ENCODE measurements at places on chromosomes 6 and 20. TPM values are rescaled to one million over a fixed set of nuclear protein-coding genes. Genes with fewer than 3 reads are reported as not detected.

DNA sequence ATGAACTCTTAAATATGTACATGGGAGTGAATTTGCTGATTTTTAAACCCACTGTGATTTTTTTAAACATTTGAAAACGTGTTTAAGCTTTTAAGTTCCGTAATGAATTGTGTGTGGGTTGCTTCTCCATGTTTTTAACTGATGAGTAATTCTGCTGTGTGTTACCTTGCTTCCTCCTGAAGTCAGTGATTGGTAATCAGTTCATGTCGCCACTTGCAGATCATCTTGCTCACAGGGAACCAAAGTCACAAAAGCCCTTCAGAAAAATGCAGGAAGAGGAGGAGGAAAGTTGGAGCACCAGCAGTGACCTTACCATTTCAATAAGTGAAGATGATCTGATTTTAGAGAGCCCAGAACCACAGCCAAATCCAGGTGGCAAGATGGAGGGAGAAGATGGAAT lies 36.7 kb downstream of the KIZ start:
- H3K27ac ChIP-seq = no peak overlapping the region
- H3K27me3 ChIP-seq = no peaks in the 10 kb centered on the region
- no peak for DNase-seq
- H3K4me3 ChIP-seq = no peak overlapping the region

GRCh38 chr6:90368601-90369000 lies 72.0 kb upstream of the BACH2 start:
- no peak overlapping the region for H3K27ac ChIP-seq
- H3K27me3 ChIP-seq = no peaks in the 10 kb centered on the region
- DNase-seq = no peak
- no peak overlapping the region for H3K4me3 ChIP-seq

DNA sequence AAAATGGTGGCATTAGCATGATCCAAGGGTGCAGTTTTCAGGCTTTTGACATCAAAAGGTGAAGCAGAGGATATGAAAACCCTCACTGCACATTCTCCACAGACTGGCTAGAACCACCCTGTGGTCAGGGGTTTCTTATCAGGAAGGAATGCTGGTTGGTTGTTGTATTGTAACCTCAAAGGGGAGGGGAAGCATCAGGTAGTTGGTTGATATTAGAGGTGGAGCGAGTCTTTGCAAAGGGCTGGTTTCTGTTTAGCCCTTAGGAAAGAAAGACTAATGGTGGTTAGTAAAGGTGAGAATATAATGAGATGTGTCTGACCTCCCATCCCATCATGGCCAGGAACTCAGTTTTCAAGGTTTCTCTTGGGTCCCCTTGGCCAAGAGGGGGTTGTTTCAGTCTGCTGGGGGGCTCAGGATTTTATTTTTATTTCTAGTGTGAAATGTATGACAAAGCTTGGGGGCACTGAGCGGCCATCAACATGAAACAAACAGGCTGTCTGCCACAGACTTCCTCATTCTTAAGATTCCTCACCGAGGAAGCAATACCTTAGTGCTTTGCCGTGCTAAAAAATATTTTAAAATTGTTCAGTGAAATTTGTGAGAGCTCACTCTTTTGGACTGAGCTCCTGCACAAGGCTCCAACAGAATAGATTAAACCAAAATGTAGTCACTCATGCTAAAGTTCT lies 47.5 kb upstream of the PROKR2 start:
- no peaks in the 10 kb centered on the region for H3K36me3 ChIP-seq
- no peak overlapping the region for H3K4me3 ChIP-seq
- no peaks in the 10 kb centered on the region for H3K27me3 ChIP-seq
- no peak overlapping the region for H3K27ac ChIP-seq

GRCh38 chr6:157747370-157747769 lies 75.7 kb upstream of the SNX9 start:
- no peaks in the 10 kb centered on the region for H3K4me1 ChIP-seq
- no peak overlapping the region for H3K27ac ChIP-seq
- no peak overlapping the region for H3K4me3 ChIP-seq
- H3K36me3 ChIP-seq = no peaks in the 10 kb centered on the region

DNA sequence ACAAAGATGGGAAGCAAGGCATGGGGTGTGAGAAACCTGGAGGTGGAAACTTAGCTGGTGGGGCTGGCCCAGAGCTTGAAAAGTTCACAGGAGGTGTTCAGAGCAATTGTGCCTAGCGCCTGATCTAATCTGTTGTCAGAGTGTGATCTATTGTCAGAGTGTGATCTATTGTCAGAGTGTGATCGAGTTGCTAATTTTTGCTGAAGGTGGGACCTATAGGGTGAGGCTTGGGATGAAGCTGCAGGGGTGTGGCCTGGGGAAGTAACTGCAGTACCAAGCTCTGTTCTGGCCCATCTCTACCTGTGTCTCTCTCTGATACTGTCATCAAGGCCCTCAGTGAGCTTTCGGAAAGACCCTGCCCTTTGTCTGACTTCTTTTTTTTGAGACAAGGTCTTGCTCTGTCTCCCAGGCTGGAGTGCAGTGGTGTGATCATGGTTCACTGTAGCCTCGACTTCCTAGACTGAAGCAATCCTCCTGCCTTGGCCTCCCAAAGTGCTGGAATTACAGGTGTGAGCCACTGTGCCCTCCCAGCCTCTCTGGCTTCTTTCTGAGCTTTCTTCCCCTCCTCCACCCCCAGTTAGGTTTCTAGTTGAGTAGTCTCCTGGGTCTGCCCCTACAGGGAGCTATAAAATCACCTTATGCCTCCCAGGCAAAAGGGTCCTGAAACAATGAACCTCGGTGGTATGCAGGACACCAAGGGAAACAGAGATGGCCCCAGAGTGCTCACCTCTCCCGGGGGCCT lies 150.8 kb upstream of the RNF24 start:
- H3K4me3 ChIP-seq = no peak overlapping the region
- no peak overlapping the region for H3K27ac ChIP-seq
- H3K4me1 ChIP-seq = peaks cover 7% of the 10 kb centered on the region
- no peak for DNase-seq
- H3K27me3 ChIP-seq = no peaks in the 10 kb centered on the region

DNA sequence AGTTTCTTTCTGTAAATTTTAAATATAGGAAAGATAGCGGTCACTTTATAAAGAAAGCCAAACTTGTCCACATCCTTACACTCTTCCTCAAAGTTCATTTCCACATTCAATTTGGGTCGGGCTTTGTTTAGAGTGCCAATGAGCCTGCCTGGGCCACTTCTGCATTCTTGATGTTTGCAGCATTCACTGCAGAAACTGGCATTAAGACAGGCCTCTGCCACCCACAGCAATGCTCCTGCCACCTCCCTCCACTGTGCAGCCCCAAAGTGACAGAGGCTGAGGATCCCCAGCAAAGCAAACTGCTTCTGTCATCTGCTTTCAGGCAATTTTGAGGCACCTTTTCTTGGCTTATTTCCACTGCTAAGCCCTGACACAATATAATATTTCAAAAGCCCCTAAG lies 61.2 kb downstream of the TNFAIP3 start:
- DNase-seq = no peak
- no peaks in the 10 kb centered on the region for H3K27me3 ChIP-seq
- no peaks in the 10 kb centered on the region for H3K36me3 ChIP-seq
- H3K4me3 ChIP-seq = no peak overlapping the region
- no peak overlapping the region for H3K27ac ChIP-seq

- DNase-seq = no peak
- no peaks in the 10 kb centered on the region for H3K36me3 ChIP-seq
- no peaks in the 10 kb centered on the region for H3K4me1 ChIP-seq
- H3K27ac ChIP-seq = no peak overlapping the region
These were observed 173.7 kb downstream of the MBOAT1 start for GRCh38 chr6:20038410-20039204.

- peak; percentile 49 for DNase-seq
- no peaks in the 10 kb centered on the region for H3K27me3 ChIP-seq
- H3K4me1 ChIP-seq = peaks cover 6% of the 10 kb centered on the region
- H3K27ac ChIP-seq = no peak overlapping the region
These were observed 22.7 kb upstream of the NTSR1 start for GRCh38 chr20:62685781-62686555.

DNA sequence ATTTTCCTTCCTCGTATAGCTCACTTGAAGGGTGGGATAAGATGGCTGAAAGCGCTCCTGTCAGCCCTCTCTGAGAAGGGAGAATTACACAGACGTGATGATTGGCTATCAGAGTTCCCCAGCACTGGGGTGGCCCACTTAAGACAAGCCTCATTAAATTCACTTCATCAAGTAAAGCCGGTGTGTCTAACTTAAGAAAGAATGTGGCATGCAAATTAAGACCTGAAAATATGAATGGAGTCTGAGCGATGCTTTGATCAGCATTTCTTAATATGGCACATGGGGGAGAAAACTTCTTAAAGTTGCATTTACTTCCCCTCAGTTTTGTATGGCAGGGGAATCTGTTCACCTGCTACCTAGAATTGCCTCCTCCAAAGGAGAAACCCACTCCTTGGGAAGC lies 369.3 kb downstream of the FARS2 start:
- no peak for DNase-seq
- no peak overlapping the region for H3K4me3 ChIP-seq
- H3K4me1 ChIP-seq = no peaks in the 10 kb centered on the region

The SLC18B1 gene
- total RNA-seq = 11.1 TPM

DNA sequence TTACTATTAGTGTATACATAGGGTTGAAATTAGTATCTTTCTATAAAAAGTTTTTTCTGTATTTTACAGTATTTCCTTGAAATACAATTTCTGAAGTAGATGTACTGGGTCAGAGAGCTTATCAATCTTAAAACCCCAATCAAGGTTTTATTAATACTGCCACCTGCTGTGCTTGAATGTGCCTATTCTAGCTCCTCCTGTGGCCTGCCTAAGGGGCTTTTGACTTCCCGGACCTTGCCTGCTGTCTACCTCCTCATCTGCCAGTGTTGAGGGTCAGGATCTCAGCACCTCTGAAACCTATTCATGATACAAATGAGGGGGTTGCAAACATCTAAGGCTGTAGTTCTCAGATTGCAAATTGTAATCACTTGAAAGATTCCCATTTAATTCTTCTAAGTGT lies 9.2 kb downstream of the PACRG start:
- H3K27me3 ChIP-seq = no peaks in the 10 kb centered on the region
- no peak overlapping the region for H3K27ac ChIP-seq

The PGBD1 gene
- total RNA-seq = 2.0 TPM

The PRDM13 gene
- not detected for total RNA-seq

The RAET1G gene
- not detected for total RNA-seq

GRCh38 chr20:49569411-49570115 lies 1.6 kb upstream of the PTGIS start:
- H3K4me1 ChIP-seq = no peaks in the 10 kb centered on the region
- peaks cover 18% of the 10 kb centered on the region for H3K27me3 ChIP-seq
- no peak overlapping the region for H3K27ac ChIP-seq
- no peaks in the 10 kb centered on the region for H3K36me3 ChIP-seq
- H3K4me3 ChIP-seq = no peak overlapping the region

The ZBTB9 gene
- 4.8 TPM for total RNA-seq

- no peaks in the 10 kb centered on the region for H3K27me3 ChIP-seq
- DNase-seq = no peak
- H3K36me3 ChIP-seq = no peaks in the 10 kb centered on the region
- H3K4me3 ChIP-seq = no peak overlapping the region
- H3K27ac ChIP-seq = no peak overlapping the region
These were observed 82.9 kb upstream of the TSHZ2 start for GRCh38 chr20:52889225-52889624.

DNA sequence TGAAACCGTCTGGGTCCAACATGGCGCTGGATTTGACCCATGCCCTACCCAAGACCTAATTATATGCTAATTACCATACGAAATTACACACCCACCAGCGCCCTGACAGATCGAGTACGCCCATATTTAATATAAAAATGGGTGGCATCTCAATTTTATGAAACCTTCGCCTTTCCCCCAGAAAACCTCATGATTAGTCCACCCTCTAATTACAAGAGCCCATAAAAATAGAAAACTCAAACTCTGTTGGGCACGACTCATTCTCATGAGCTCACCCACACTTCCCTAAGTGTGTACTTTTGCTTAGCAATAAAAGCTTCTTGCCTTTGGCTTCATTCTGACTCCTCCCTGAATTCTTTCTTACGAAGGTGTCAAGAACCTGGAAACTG lies 136.4 kb downstream of the OR2B2 start:
- peak; percentile 53 for DNase-seq
- no peaks in the 10 kb centered on the region for H3K4me1 ChIP-seq
- no peak overlapping the region for H3K4me3 ChIP-seq
- H3K27me3 ChIP-seq = no peaks in the 10 kb centered on the region
